ENCODE measurements at places on chromosomes 2 and 18.
A peak's percentile ranks its signal among the peaks of the same experiment; 100 is the strongest.

DNA sequence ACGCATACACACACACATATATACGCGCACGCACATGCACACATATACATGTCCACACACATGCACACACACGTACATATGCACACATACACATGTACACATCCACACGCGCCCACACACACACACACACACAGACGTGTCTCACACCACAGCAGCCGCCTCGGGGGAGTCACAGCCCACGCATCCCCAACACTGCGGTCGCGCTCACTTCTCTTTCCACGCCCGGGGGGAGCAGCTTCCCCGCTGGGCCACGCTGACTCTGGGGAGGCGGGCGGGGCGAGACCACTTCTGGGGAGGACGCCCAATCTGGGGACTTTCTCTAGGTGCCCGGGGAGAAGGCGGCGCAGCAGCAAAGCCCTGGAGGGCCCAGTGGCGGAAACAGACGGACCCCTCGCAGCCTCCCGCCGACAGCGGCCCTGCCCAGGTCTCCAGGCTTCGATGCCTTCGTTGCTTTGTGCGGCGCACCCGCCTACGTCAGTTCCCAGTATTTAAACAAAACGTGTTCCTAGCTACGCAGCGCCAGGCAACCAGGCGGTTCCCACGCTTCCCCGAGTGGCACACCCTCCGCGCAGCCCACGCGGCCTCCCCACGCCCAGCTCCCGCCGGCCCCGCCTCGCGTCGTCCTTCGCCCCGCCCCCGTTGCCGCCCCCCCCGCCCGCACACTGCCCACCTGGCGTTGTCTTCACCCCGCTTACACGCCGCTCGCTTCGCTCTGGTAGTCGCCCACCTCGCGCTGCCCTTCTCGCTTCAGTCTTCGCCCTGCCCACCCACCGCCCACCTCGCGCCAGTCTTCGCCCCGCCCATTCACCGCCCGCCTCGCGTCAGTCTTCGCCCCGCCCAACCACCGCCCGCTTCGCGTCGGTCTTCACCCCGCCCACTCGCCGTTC lies 810 bp upstream of the RBFA start:
- DNase-seq, result no peak

GRCh38 chr2:170679607-170680079 lies 35.5 kb upstream of the SP5 start:
- DNase-seq, result peak; percentile 51

DNA sequence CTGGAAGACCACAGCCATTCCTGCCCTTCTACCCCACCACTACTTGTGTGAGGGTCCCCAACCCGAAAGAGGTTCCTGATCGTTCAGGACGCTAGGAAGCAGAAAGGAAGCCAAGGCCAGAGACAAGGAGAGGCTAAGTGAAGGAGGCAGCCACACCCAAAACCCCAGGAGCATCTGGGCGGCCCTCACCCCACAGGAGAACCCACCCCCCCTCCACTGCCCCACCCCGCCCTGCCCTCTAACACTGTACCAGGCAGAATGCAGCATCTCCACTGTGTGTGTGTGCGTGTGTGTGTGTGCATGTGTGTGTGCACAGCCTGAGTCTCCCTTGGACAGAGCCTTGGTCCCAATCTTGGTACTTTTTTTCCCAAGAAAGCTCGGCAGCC lies 207.5 kb upstream of the HAAO start:
- no peak for DNase-seq

GRCh38 chr2:175595139-175595538 lies 406.9 kb downstream of the LNPK start:
- no peak for DNase-seq

DNA sequence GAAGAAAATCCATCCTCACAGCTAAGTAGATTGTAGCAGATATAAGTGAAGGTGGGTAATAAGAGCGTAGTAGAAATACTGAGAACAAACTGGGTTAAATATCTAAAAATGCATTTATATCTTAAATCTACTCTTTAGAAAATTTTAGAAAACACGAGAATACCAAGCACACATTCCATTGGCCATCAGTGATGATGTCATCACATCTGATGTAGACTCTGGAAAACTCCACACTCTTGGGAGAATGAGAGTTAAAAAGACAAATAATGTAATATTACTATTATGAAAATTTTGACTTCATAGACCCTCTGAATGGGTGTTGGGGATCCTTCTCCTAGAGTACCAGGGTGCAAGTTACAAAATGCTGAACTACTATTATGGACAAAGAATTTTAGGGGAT lies 3.7 kb downstream of the RIOK3 start:
- no peak for DNase-seq

DNA sequence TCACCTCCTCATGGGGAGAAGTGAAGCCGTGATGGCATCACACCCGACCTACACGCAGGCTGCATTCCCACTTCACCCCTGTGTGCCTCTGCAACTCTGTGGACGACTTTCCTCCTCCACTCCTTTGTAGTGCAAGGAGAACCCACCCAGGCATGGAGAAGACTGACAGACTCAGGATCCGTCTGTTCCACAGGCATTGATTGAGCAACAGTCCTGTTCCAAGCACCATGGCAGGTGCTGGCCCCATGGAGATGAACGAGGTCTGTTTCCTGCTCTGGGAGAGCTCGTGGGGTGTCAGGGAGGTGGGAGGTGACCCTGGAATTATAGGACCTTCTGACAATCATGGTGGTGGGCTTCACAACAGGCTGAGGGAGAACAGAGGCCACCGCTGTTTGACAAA lies 284.7 kb upstream of the HDAC4 start:
- DNase-seq, result no peak

DNA sequence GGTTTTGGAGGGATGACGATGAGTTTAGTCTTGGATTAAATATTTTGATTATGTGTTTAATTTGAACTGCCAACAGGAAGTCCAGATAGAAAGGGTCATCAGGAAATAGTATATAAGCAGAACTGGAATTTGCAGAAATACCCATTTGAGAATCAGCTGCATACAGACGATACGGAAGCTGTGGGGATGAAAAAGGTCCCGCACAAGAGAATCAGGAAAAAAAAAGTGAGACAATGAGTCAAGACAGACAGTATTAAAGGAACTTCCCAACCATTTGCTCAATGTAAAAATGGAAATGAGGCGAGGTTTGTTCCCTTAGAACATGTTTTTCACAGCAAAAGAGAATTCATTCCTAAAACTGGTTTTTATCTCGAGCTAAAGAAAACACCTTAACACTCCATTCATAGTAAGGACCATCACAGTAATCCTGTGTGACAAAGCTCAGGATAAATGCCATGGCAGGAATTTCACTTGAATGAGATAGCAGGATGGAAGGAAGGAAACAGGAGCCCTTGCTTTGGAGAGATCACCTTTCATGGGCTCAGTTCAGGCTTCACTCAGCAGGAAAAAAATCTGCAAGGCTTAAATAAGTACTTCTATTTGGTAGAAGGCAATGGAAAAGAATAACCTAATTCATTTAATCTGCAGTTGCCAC lies 29.3 kb downstream of the BCL2 start:
- DNase-seq, result no peak

- DNase-seq, result no peak
Measured at GRCh38 chr2:2540406-2540805, 209.3 kb upstream of the MYT1L start.

DNA sequence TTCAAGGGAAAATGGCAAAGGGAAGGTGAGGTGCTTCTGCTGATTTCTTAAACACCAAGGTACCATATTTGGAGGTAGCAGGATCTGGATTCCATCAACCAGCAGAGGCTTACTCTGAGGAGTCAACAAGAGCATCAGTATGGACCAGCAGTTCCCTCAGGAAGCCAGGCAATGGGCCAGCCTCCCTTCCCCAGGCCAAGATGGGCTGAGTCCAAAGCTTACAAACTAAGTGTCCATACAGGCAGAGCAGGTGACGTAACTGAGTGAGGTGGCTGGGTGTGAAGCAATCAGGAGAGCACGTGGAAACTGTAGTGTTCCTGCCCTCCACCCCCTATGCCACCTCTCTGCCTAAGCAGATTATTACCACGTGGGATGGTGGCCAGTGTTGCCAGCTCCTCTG lies 134.2 kb upstream of the HNRNPA3 start:
- no peak for DNase-seq

- no peak for DNase-seq
Measured at GRCh38 chr18:61870151-61870550, 22.7 kb downstream of the RNF152 start.

DNA sequence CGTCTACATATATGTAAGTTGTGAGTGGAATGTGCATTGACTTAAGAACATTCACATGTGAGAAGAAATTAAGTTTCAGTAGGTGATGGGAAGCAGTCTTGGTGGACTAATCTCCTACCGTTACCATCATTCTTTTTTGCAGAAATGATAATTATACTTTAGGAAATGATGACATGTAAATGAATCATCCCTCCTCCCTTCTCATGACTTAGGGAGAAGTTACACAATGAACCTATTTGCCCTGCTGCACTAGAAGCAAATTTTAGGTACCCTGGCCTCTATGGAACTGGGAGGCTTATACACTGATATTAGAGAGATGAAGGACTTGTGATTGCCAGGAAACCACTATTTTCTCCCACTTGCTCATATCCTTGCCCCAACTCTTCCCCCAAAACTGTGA lies 214.2 kb downstream of the CALCRL start:
- no peak for DNase-seq

DNA sequence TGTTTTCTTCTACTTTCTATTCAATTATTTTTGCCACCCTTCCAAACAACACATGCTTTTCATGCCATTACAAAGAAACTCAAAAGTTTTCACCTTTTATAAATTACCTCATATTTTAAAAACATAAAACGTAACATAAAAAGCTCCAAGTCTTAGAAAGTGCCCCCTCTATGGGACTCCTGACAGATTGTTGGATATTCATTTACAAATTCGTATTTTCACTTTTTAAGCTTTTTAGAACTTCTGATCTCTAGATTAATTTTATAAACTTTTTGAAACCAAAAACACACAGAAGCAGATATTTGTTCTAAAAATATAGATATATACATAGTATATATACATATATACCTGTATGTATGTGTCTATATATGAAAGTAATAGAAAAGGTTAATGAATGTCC lies 1.5 kb downstream of the COL5A2 start:
- no peak for DNase-seq

GRCh38 chr2:174341293-174341994 lies 6.7 kb downstream of the SP9 start:
- peak; percentile 51 for DNase-seq

- peak; percentile 1 for DNase-seq
Measured at GRCh38 chr2:58870704-58871103, 629.6 kb upstream of the FANCL start.

GRCh38 chr2:95004711-95005110 lies 20.8 kb upstream of the MAL start:
- no peak for DNase-seq

DNA sequence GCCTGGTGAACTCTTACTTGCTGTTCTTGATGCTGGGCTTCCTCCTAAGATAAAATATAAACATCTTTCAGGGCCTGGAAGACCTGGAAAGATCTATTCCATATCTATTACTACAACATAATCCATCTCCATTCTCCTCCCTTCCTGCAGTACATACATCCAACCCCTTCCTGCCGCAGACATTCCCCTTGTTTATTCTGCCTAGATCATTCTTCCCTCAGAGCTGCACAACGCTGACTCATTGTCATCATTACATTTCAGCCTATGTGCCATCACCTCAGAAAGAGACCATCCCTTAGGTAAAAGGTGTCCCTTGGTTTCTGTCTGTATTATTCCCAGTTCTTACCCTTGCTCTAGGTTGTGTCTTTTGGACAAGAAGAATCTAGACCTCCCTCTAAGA lies 2.5 kb upstream of the CDH7 start:
- no peak for DNase-seq

GRCh38 chr2:230496891-230497290 lies 80.9 kb downstream of the SP100 start:
- DNase-seq, result no peak

All from SK-N-MC (cell line).